ENCODE measurements at places on chromosomes 13 and 19.

DNA sequence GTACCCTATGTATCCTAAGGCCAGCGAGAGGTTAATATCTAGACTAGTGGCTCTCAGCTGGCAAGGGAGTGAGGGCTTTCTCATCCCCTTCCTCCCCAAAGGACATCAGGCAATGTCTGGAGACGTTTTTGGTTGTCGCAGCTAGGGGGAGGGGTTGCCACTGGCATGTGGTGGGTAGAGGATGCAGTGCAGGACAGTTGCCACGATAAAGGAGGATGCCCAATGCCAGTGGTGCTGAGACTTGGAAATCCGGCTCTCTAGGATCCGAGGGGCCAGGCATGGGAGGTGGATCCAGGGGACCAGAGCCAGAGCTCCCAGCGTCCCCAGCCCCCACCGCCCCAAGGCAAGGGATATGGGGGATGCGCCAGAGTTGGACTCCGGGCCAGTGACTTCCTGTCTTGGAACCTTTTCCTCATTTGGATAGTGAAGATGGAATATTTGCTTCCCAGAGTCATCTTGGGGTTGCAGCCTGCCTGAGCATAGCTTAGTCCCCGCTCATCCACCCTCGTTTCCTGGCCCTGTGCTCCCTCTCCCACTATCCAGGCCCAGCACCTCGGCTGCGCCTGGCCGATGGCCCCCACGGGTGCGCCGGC lies 4.9 kb downstream of the SSC5D start:
- DNase-seq = no peak
- H3K36me3 ChIP-seq = no peaks in the 10 kb centered on the region
- H3K27ac ChIP-seq = no peak overlapping the region
- H3K27me3 ChIP-seq = peaks cover 6% of the 10 kb centered on the region
- no peak overlapping the region for H3K4me3 ChIP-seq
- no peaks in the 10 kb centered on the region for H3K4me1 ChIP-seq

DNA sequence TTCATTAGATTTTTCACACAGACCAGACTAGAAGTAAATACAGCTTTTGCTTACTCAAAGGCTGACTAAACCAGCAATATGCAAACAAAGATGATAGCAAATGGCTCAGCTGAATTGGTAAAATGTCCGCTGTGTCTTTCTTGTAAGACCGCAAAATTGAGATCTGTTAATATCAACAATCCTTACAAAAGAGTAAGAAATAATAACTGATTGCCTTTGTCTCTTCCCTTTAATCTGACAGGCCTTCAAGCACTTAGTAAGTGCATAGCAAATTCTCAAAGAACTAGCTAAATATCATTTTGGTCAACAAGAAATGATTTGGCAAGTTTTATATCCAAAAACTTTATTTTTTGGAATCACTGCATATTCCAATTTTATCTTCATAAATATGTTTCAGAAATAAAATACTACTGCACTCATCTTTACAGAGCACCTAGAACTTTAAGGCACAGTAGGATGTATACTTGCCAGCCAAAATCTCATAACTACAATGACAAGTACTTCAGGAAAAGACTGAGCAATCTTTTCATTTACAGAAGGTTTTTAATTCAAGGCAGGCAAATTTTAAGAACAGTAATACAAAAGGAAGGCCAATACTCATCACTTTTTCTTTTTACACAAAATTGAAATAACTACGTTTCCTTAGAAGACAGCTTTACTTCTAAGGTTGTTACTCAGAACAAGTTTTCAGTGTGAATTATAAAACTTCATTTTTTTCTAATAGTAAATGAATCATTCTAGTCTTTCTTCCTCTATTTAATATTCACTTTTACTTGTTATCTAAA lies 1.1 kb downstream of the ELF1 start:
- peaks cover 39% of the 10 kb centered on the region for H3K4me1 ChIP-seq
- peaks cover 13% of the 10 kb centered on the region for H3K36me3 ChIP-seq
- no peak for DNase-seq
- peak overlapping the region; percentile 91 for H3K27ac ChIP-seq
- no peaks in the 10 kb centered on the region for H3K27me3 ChIP-seq

- no peak for DNase-seq
- peak overlapping the region; percentile 10 for H3K27ac ChIP-seq
- no peaks in the 10 kb centered on the region for H3K36me3 ChIP-seq
- no peaks in the 10 kb centered on the region for H3K27me3 ChIP-seq
- peaks cover 39% of the 10 kb centered on the region for H3K4me1 ChIP-seq
Measured at GRCh38 chr13:24234200-24234915, 73.8 kb downstream of the SPATA13 start.

- DNase-seq = no peak
- no peak overlapping the region for H3K4me3 ChIP-seq
- H3K27me3 ChIP-seq = no peaks in the 10 kb centered on the region
- H3K36me3 ChIP-seq = no peaks in the 10 kb centered on the region
- H3K27ac ChIP-seq = no peak overlapping the region
Measured at GRCh38 chr13:88752041-88752440, 1080.9 kb downstream of the SLITRK5 start.

DNA sequence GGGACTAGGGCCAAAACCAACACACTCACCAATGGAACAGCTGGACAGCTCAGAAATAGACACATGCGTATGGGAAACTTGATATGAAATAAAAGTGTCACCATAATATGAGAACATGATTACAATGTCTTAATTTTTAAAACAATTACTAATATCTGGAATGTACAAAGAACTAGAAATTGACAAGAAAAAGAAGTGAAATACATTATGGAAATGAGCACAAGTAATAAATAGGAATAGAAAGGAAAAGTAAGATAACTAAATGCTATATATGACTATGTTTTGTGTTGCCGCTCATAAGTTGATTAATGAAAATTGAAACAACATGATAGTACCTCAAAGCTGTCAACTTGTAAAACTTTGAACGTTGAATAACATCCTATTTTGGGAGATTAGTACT lies 801.1 kb downstream of the SLITRK5 start:
- no peaks in the 10 kb centered on the region for H3K27me3 ChIP-seq
- no peaks in the 10 kb centered on the region for H3K4me1 ChIP-seq
- DNase-seq = no peak
- H3K27ac ChIP-seq = no peak overlapping the region
- H3K4me3 ChIP-seq = no peak overlapping the region

GRCh38 chr13:44140146-44140545 lies 233.5 kb upstream of the SERP2 start:
- no peak overlapping the region for H3K4me3 ChIP-seq
- peaks cover 18% of the 10 kb centered on the region for H3K4me1 ChIP-seq
- no peaks in the 10 kb centered on the region for H3K36me3 ChIP-seq
- no peak for DNase-seq
- no peak overlapping the region for H3K27ac ChIP-seq

GRCh38 chr13:106541826-106542225 lies 6.4 kb upstream of the EFNB2 start:
- no peaks in the 10 kb centered on the region for H3K4me1 ChIP-seq
- no peak overlapping the region for H3K4me3 ChIP-seq
- no peak for DNase-seq
- H3K36me3 ChIP-seq = peaks cover 5% of the 10 kb centered on the region
- no peak overlapping the region for H3K27ac ChIP-seq

DNA sequence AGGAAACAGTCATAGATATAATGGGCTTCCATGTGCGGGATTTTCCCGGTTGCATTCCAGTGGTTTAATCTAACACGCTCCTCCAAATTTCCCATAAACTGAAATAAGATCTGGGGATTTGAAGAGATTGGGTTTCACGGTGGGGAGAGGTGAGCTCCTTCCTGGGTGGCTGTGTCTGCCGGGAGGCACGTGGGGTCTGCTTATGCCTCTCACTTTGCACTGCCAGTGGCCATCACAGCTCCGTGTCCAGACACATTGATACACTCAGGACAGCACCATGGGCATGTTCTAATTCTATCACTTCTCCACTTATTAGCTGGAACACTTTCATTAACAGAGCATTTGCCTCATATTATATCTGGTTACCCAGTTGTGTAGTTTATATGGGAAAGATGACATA lies 73.4 kb downstream of the SOX1 start:
- H3K4me1 ChIP-seq = no peaks in the 10 kb centered on the region
- H3K4me3 ChIP-seq = no peak overlapping the region
- DNase-seq = no peak

- H3K27ac ChIP-seq = no peak overlapping the region
- H3K4me3 ChIP-seq = no peak overlapping the region
- no peaks in the 10 kb centered on the region for H3K27me3 ChIP-seq
- H3K36me3 ChIP-seq = no peaks in the 10 kb centered on the region
- no peak for DNase-seq
Measured at GRCh38 chr13:83819156-83819555, 63.1 kb downstream of the SLITRK1 start.

- H3K36me3 ChIP-seq = peaks cover 52% of the 10 kb centered on the region
- H3K27ac ChIP-seq = no peak overlapping the region
- peaks cover 21% of the 10 kb centered on the region for H3K27me3 ChIP-seq
- DNase-seq = no peak
- no peaks in the 10 kb centered on the region for H3K4me1 ChIP-seq
Measured at GRCh38 chr19:29342721-29343120, 129.8 kb upstream of the UQCRFS1 start.

GRCh38 chr19:58046856-58047255 lies 12.2 kb upstream of the ZNF135 start:
- DNase-seq = no peak
- H3K36me3 ChIP-seq = peaks cover 16% of the 10 kb centered on the region
- H3K4me3 ChIP-seq = no peak overlapping the region
- no peaks in the 10 kb centered on the region for H3K4me1 ChIP-seq

DNA sequence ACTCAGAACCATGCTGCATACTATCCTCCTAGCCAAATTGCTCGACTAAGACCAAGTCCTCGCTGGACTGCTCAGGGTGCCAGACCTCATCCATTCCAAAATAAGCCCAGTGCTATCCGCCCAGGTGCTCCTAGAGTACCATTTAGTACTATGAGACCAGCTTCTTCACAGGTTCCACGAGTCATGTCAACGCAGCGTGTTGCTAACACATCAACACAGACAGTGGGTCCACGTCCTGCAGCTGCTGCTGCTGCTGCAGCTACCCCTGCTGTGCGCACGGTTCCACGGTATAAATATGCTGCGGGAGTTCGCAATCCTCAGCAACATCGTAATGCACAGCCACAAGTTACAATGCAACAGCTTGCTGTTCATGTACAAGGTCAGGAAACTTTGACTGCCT lies 1.5 kb downstream of the PABPC3 start:
- no peak for DNase-seq
- H3K4me1 ChIP-seq = no peaks in the 10 kb centered on the region
- H3K36me3 ChIP-seq = no peaks in the 10 kb centered on the region
- H3K27ac ChIP-seq = no peak overlapping the region
- H3K4me3 ChIP-seq = no peak overlapping the region
- H3K27me3 ChIP-seq = peaks cover 29% of the 10 kb centered on the region

DNA sequence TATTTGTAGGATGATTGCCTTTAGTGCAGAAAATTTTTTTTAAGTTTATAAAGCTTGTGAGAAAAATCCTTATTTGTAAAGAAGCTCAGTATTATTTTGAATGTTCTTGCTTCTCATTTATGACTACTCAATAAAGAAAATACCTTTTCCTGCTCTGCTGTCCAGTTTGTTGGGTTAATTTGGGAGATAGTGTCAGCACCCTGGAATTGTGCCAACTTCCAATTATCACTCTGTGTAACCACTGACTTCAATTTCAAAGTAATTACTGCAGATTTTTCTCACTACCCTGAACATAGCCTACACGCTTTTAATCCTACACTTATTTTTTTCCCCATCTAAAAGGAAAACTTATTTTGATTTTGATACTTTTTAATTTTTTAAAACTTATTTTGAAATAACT lies 93.1 kb downstream of the GGACT start:
- no peak overlapping the region for H3K4me3 ChIP-seq
- no peaks in the 10 kb centered on the region for H3K27me3 ChIP-seq
- no peak overlapping the region for H3K27ac ChIP-seq
- H3K36me3 ChIP-seq = no peaks in the 10 kb centered on the region

DNA sequence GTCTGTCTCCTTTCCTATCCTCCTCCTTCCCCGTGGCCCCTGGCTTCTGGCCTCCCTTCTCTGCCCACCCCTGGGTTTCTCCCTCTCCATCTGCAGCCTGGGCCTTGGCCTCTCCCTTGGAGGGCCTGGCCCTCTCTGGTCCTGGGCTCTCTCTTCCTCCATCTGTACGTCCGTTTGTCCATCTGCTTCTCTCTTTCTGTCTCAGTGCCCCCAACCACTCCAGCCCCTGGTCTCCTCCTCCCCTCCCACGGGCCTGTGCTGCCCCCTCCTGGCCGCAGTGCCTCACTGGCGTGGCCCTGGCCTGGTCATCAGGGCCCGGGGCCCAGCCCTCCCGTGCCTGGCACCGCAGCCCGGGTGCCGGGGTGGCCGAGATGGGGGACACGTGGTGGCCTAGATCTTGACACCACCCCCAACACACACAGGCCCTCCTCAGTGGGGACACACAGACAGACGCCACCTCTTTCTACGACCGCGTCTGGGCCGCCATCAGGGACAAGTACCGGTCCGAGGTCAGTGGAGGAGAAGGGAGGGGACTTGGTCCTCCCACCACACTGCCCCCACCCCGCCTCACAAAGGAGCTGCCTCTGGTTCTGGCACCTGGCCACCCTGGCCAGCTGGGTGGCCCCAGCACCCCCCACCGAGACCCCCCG lies 11.3 kb downstream of the PRKCSH start:
- H3K4me1 ChIP-seq = peaks cover 5% of the 10 kb centered on the region
- no peak overlapping the region for H3K4me3 ChIP-seq
- H3K27ac ChIP-seq = no peak overlapping the region
- H3K36me3 ChIP-seq = peaks cover 5% of the 10 kb centered on the region

DNA sequence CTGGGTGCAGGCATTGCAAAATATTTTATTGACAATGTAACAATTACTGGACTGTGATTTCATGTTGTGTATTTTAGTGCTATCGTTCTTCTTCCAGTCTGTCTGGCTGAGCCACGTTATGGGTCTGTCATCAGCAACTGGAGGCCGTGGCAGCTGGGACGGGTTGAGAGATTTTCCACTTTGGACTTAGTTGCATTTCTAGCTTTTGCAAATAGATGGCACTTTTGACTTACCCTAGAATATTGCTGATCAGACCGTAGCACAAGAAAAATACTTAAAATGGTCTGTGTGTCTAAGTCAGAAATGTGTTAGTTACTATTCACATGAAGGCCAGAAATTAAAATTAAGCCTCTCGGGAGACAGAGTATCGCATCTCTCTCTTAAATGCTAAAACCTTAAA lies 211.1 kb downstream of the TEX29 start:
- H3K4me1 ChIP-seq = no peaks in the 10 kb centered on the region

DNA sequence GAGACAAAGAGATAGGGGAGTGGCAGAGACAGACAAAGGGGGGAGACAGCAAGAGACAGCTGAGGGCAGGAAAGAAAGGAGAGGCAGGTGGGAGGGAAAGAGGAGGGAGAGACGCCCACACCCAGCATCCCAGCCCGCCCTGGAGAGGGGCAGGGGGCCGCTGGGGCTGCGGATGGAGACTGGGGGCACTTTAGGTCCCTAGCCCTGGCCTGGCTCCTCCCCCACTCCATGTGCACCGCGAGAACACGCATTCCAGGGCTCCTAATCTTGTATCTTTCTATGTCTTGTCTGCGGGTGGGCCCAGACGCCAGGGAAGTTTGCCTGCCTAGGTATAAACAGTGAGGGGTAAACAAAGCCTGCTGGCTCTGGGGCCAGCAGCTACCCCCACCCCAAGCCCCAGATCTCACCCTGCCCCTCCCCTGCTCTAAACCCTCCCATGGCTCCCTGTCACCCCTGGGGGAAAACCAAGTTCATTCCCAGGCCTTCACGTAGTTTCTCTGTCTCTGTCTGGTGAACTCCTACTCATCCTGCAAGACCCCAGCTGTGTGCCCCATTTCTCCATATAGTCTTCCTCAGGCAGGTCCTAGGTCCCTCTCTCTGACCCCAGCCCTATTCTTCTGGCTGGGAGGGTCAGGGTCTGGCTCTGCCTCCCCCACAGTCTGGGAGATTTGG lies 5.7 kb downstream of the TLE5 start:
- DNase-seq = peak; percentile 12
- H3K4me3 ChIP-seq = no peak overlapping the region
- no peaks in the 10 kb centered on the region for H3K27me3 ChIP-seq
- no peaks in the 10 kb centered on the region for H3K36me3 ChIP-seq
- peaks cover 26% of the 10 kb centered on the region for H3K4me1 ChIP-seq
